NCI-H1048 (cell line): ENCODE measurements at places on chromosomes 16 and 17.
A peak's percentile ranks its signal among the peaks of the same experiment; 100 is the strongest.

GRCh38 chr16:87365021-87365713 is 18.4 kb downstream of the FBXO31 start:
- DNase-seq: no peak

GRCh38 chr17:32458371-32458770 is 14.1 kb downstream of the PSMD11 start:
- DNase-seq: no peak

GRCh38 chr17:65198653-65199382 is 61.6 kb downstream of the RGS9 start:
- no peak for DNase-seq

- DNase-seq: no peak
These were observed 65.7 kb upstream of the AXIN2 start for GRCh38 chr17:65627108-65627507.

DNA sequence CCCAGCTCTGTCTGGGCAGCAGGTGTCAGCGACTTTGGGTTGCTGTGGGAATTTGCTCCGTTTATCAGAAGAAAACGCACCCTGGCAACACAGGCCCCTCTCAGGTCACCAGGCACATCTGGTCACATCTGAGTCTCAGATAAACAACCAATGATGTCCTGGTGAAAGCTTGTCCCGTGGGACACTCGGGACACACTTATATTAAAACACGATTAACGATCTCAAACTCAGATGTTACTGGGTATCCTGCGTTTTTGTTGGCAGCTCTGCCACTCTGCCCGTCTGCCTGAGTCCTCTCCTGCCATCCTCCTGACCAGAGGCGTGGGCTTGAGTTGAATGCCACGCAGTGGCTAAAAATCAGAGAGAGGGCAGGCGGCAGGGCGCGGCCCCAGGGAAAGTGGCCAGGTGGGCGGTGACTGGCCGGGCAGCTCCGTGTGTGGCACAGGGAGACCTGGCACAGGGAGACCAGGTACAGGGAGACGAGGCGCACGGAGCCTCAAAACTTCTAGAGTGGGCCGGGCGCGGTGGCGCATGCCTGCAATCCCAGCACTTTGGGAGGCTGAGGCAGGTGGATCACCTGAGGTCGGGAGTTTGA is 2.1 kb downstream of the SECTM1 start:
- DNase-seq: no peak

DNA sequence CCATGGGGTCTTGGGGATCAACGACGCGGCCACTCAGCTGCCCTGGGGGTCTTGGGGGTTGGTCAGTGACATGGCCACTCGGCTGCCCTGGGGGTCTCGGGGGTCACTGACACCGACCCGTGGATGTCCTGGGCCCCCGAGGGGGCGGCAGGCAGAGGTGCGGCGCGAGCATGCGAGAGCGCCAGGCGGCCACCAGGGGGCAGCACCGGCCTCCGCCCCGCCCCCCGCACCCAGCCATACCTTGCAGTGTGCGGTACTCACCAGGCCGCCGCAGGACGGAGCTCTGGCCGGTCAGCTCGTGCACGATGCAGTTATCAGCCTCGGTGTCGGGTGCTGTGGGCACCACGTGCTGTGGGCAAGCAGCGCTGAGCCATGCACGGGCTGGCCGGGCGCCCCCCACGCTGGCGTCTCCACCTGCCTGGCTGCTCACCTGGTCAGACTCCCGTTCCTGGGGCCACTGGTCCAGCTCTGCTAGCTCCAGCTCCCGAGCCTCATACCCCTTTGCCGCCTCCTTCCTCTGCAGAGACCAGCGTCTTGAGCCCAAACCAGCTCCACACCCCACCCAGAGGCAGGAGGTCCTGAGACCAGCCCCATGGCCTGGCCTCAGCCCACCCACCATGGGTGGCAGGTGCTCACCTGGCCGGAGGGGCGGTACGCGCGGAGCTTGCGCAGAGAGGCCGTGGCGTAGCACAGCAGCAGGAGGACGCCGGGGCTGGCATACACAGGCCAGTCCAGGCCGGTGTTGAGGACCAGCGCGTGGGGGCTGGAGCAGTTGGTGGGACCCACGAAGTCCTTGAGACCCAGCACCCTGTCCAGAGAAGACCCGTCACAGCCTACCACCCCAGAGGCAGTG is 31.2 kb downstream of the CTU2 start:
- DNase-seq: no peak

- DNase-seq: no peak
These were observed 53.9 kb upstream of the CCL2 start for GRCh38 chr17:34201225-34201624.

- DNase-seq: no peak
These were observed 1.4 kb upstream of the QRICH2 start for GRCh38 chr17:76309461-76309860.

DNA sequence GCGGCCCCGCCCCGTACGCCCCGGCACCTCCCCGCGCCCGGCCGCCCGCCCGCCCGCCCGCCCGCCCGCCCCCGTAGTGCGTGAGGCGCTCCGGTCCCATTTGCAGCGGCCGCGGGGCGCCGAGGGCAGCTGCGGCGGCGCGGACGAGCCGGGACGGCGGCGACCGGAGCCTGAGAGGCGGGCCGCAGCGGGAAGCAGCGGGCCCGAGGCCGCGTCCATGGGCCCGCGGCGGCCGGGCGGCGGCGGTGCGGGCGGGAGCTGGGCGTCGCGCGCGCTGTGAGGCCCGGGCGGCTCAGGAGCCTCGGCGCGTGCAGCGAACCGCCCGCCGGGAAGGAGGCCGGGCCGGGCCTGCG is at the start of gene MPRIP:
Gene MPRIP, plus strand, starts transcription at position 74 of the 353 bp plus-strand sequence. CDS start 392 bp downstream, outside the sequence.
- DNase-seq: no peak

DNA sequence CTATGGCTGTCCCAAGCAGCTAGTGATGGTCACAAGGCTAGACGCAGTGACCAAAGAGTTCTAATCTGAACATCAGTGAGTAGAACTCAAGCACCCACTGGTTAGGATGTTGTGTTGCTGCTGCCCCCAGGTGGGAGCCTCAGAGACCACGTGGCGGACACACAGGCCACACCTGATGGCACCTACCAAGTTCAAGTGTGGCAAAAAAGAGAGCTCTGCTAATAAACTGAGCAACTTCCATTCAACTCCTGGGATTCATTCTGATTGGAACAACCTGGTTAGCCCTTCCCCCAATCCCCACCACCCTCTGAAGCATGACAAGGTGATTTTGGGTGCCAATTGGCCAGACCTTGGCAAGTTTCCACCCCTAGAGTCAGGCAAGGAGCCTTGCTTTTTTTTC is 3.5 kb upstream of the LCMT1 start:
- no peak for DNase-seq

DNA sequence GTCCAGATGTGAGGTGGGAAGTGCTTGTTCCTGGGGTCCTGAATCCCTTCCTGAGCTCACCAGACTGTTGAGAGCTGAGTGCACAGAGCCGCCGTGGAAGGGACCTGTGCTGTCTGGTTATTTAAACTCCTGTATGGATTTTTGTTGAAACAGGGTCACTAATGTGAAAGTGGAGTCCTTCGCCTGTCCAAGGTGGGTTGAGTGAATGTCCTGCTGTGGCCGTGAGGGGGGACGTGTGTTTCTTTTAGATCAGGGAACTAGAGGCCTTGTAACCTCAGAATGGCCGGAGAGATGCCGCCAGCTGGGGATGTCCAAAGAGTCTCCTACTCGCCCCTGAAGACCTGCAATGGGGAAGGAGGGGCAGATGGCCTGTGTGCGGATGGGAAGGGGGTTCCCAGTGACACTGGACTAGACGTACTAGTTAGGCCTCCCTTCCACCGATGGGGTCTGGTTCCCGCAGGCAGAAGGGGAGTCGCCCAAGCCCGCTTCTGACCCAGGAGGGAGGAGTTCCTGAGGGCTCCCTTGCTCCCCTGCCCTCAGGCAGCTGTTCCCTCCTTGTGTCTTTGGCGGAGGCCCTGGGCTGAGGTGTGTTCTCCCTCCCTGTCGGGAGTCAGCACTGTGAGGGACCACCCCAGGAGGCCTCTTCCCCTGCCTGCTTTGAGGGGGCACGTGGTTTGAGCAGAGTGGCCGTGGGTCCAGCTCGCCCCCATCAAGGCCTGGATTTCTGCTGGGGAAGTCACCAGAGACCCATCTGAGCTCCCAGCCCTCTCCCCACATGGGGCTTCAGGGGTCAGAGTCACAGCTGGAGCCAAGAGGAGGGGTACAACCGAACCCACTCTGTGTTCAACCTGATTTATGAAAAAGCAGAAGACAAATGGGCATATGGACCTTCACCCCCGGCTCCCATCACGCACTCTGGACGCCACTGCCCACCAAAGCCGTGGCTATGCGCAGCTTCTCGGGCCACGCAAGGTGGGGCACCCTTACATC is 30.9 kb downstream of the OR1D5 start:
- no peak for DNase-seq

DNA sequence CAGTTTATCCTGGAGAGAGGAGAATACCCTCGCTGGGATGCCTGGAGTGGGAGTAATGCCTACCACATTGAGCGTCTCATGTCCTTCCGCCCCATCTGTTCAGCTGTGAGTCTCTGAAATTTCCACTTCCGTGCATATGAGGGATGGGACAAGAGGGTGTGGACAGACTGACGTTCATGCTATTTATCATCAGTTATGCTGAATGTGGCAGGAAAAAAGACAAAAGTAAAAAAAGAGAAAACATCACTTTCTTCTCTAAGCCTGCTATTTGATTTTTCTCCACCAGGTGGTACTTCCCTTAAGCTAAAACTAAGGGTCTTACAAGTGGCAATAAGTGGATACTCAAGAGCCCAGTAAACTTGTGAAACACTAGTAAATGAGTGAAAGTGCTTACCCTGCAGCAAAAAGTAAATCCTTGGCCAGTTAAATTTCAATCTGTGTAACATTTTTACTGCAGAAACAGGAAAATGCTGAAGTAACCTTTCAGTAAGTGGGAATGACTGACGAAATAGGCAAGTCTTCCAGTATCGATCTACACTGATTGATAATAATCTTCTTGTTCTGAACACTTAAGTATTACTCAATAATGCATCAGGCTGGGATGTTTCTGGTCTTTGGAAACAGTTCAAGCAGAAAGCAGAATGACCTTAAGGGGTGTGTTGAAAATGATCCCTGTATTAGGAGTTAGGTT is 5.6 kb downstream of the CRYBA1 start:
- DNase-seq: no peak

DNA sequence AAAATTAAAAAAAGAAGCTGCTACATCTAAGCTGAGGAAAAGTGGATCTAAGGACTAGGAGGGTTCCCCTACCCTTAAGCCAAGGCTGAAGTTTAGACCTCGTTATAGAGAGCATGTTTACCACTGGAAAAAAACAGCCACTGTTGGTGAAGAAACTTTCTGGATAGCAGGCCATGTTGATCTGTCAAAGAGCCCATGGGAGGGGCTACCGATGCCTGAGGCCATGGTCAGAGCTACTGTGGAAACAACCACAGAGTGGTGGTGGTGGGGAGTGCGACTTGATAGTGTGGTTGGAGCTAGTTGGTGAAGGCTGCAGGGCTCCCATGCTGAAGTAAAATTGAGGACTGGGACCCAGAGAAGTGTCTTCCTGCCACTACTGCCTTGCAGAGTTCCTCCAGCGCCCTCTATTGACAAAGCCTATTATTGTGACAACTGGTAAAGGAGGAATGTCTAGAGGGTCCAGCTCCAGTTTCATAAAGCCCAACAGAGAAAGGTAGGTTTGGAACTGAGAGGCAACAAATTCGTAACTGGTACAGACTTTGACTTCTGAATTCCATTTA is 12.7 kb upstream of the FAM20A start:
- peak; percentile 64 for DNase-seq

DNA sequence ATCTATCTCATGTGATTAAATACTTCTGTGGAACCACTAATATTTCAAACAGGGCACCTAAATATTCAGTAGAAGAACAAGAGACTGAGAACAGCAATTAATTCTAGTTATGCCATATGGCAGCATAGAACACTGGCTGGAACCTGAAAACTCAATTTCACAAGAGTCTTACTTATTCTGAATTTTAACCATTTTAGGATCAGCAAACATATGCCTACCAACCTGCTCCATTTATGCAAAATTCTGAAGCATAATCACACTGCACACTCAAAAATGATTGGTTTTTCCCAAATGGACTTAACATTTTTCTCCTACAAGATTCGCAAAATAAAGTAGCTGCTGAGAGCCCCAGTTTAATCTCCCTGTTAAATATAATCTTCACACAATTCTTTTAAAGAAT is 43.2 kb downstream of the SKAP1 start:
- no peak for DNase-seq

DNA sequence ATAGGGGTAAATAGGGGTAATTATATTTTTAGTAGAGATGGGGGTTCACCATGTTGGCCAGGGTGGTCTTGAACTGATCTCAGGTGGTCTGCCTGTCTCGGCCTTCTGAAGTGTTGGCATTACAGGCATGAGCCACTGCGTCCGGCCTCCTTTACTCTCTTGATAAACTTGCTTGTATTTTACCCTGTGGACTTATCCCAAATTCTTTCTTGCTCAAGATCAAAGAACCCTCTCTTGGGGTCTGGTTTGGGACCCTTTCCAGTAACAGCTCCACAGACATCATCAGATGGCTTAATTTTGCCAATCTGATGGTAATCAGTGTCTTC is 5.6 kb upstream of the C1QTNF1 start:
- DNase-seq: no peak

DNA sequence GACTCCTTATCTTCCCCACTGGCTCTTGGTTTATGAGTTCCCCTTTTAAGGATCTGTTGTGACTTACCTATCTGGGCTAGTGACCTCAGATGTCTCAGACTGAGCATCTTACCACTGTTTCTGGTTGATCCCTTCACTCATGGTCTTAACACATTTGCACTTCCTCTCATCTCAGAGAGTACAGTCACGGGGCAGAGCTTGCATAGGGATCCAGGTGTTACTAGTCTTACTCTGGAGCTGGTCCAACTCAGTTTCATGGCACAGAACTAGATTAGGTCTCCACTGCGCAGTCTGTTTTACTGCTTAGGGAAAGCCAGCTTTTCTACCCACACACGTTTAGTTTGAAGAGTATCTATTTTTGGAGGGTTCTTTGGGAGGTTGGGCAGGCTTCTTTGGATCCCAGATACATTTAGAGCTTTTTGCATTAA is 10.2 kb downstream of the GABARAPL2 start:
- no peak for DNase-seq

DNA sequence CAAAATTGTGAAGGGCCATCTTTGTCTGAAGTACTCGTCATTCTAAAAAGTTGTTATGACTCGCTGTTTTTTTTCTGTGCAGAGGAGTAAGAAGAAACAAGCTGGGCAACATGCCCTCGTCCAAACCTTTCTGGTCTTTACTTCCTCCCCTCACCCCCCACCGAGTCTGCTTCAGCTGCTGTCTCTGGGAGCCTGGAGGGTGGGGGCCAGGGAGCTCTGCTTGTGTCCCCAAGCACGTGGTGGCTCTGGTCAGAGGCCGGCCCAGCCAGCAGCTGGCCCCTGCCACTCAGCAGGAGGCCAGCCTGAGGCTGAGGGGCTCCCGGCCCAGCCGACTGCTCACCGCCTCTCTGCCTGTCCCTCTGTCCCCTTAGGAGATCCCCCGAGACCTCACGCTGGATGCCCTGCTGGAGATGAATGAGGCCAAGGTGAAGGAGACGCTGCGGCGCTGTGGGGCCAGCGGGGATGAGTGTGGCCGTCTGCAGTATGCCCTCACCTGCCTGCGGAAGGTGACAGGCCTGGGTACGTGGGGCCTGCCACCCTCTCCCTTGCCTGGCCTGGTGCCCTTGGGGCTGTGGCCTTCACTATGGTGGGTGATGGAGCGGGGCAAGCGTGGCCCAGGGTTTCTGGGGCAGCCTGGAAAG is 53.7 kb upstream of the LGALS9 start:
- DNase-seq: no peak

GRCh38 chr16:75256696-75257343 is 5.4 kb upstream of the BCAR1 start:
- no peak for DNase-seq
